ENCODE measurements at places on chromosomes 2 and 18.

- DNase-seq = no peak
Observed at GRCh38 chr18:48022531-48023329, 92.3 kb upstream of the SMAD2 start.

DNA sequence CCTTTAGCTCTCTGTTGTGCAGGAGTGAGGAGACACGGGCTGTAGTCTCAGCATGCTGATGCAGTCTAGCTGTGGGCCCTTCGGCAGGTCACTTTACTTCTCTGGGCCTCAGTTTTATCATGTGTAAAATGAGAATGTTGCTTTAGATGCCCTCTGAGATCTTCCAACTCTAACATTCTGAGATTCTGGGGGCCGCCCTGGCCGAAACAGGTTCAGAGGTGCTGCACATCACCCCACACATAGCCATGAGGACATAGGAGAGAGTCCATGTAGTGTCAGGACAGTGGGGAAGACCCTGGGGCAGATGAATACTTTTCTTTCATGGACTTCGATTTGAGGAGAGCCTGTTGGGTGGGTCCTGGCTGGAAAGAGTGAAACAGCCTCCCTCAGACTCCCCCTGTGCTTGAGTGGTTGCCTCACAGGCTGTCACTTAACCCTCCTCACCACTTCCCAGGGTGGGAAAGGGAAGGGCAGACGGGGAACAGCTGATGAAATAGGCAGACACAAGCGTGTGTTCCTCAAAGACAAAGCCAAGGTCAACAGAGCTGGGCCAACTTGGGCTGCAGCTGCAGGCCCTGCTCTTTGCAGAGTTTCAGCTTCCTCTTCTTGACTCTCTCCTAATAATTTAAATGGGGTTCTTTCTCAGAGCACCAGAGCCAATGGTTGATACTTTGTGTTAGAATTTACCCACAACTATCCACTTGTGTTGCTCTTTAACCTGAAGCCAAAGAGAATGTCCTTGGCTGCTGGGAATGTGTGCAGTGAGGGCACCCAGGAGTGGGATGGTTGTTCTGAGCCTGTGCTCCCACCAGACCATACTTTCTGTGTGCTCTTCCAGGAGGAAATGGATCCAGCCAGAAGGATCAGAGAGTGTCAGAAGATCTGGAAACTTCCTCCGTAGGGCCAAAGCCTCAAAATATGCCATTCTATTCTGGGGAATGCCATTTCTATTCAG, 14.7 kb upstream of the MRPL33 start:
- DNase-seq = no peak

DNA sequence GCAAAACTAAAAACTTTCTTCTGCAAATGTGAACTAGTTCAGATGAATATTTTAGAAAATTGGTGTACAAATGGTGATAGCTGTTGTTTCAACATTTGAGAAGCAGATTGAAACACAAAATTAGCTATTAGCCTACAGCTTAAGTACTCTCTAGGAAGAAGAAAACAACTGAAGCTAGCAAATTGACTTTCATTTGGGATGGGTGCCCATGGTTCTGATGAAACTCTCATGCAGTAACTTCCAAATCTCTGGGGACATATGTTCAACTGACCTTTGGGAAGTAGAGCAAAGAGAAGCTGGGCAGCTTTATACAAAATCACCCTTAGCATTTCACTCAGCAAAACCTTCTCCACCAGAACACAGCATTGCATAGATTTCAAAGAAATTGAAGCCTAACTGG, 119.0 kb downstream of the GALNT13 start:
- DNase-seq = no peak

DNA sequence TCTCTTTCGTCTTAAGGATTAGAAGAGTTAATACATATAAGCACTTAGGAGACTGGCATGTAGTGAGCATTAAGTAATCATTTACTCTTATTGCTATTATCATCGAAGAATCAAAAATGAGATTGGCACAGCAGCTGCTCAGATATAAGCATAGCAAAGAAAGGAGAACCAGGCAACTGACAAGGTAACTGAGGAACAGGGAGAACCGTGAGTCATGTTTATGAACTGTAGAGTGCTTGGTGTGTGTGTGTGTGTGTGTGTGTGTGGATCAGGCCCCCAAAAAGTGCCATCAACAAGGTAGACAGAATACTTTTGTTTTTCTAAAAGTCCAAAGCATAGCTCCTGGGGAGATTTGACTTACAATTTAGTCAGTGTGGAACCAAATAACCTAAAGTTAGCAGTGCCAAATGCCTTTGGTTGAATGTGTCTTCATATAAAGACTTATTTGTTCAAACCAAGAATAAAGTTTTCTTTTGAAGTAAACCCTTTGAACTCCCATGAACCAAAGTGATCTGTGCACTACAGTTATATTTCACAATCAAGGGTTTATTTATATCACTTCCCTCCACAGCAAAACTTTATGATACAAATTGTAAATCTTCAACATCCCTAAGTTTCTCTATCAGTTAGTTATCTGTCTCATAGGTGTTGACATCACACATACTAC, 660.6 kb downstream of the NYAP2 start:
- no peak for DNase-seq

DNA sequence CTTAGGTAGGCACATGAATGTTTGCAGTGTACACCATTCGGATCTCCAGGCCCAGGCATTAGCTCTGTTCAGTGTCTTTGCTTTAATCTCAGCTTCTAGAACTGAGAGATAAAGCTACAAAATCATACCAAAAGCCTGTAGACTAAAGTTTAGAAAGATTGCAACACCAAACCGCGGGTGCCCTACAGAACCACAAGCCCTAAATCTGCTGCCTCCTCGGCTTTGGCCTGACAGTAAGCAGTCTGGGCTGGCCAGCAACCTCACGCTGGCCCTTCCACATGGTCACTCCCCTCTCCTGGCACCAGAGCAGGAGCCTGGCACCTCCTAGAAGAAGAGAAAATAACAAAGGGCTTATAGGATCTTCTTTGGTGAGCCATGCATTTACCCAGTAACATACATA, 8.9 kb upstream of the OSR1 start:
- no peak for DNase-seq

DNA sequence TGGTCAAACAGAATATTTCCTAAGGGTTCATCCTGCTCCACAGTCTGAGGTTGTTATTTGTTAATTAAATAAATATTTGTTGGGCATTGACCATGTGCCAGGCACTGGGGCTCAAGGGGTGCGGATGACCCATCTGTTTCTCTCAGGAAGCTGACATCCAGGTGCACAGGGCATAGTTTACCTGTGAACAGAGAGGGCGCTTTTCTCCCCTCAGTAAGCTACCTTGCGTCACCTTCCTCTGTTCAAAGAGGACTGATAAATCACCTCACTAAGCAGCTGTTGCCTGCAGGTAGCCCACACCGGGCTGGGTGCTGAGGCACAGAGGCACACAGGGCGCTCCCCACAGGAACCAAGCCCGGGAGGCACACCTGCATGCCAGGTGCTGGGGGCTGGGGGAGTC, 41.6 kb downstream of the SH3RF3 start:
- DNase-seq = no peak

- DNase-seq = no peak
Observed at GRCh38 chr2:24304098-24304497, 56.2 kb downstream of the ITSN2 start.

DNA sequence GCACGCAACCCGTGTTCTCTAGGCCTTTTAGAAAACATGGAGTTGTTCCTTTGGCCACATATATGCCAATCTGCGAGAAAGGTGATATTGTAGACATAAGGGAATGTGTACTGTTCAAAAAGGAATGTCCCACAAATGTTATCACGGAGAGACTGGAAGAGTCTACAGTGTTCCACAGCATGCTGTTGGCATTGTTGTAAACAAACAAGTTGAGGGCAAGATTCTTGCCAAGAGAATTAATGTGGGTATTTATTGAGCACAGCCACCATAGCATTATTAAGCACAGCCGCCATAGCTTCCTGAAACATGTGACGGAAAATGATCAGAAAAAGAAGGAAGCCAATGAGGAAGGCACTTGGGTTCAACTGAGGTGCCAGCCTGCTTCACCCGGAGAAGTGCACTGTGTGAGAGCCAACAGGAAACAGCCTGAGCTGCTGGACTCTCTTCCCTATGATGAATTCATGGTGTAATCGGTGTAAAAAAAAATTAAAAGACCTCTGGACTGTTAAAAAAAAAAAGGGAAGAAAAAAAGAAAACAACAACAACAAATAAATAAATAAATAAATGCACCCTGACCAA, 29.0 kb upstream of the REL start:
- DNase-seq = no peak

GRCh38 chr2:96638144-96639121, at the start of gene KANSL3:
KANSL3 (minus strand) TSS chr2:96638312; CDS start chr2:96637135, 1,177 bp downstream.
- peak; percentile 83 for DNase-seq

- no peak for DNase-seq
Observed at GRCh38 chr2:96330407-96330806, 5.2 kb upstream of the NCAPH start.

GRCh38 chr2:107325981-107326786, 440.2 kb upstream of the ST6GAL2 start:
- no peak for DNase-seq

DNA sequence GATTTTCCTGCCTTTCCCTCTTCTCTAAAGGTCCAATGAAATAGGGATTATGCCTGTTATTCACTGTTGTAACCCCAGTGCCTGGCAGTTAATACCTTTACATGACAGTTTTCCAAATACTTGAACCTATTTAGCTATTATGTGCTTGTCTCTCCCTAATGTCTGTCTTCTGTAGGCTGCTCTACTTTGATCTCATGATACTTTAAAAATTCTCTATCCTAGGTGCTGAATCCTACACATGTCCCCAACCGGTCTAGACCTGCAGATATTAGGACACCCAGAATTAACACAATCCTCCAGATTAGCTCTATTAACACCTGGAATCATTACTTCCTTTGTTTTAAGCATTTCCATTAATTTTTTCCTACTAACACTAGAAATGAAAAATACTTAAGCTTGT, 7.3 kb downstream of the CEBPZ start:
- DNase-seq = no peak

GRCh38 chr2:101147971-101148370, 3.2 kb downstream of the TBC1D8 start:
- no peak for DNase-seq

DNA sequence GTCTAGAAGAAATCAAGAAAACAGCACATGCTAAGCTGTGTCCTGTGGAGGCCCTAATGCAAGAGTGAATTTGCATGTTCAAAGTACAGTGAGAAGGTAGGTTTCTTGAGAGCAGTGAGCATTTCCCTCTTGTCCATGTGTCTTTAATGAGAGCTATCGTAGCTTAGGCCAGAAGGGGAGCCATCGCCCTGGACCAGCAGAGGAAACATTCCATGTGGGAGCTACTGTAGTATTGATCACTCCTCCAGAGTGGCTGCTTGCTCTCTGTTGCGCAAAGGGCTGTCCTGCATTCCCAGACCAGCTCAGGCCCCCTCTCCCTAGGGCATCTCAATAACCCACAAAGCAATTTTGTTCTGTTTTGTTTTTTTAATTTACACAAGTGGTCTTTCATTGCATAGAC, 950.1 kb downstream of the CNTNAP5 start:
- DNase-seq = no peak

- no peak for DNase-seq
Observed at GRCh38 chr2:53220969-53221368, 546.6 kb upstream of the CHAC2 start.

DNA sequence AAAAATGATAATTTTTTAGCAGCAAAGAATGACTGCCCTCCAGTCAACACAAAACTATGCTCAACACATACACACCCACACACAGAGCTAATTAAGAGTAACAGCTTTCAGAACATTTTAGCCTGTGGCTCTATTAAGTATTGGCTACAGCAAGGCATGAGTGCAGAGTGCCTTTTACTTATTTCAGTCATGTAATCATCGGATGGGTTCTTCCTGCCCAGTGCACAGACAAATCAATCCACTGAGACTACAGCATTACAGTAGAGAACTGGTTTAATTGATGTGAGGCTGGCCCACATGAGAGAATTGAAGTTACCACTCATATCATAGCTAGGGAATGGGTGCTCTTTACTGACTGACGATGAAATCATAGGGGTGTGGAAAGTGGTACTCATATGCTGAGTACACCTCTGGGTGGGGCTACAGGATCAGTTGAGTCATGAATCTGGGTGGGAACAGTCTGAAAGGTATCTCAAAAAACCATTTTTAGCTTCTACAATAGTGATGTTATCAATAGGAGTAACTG, 241.0 kb downstream of the FSIP2 start:
- no peak for DNase-seq

GRCh38 chr2:99861376-99861760, 281.0 kb downstream of the AFF3 start:
- no peak for DNase-seq

DNA sequence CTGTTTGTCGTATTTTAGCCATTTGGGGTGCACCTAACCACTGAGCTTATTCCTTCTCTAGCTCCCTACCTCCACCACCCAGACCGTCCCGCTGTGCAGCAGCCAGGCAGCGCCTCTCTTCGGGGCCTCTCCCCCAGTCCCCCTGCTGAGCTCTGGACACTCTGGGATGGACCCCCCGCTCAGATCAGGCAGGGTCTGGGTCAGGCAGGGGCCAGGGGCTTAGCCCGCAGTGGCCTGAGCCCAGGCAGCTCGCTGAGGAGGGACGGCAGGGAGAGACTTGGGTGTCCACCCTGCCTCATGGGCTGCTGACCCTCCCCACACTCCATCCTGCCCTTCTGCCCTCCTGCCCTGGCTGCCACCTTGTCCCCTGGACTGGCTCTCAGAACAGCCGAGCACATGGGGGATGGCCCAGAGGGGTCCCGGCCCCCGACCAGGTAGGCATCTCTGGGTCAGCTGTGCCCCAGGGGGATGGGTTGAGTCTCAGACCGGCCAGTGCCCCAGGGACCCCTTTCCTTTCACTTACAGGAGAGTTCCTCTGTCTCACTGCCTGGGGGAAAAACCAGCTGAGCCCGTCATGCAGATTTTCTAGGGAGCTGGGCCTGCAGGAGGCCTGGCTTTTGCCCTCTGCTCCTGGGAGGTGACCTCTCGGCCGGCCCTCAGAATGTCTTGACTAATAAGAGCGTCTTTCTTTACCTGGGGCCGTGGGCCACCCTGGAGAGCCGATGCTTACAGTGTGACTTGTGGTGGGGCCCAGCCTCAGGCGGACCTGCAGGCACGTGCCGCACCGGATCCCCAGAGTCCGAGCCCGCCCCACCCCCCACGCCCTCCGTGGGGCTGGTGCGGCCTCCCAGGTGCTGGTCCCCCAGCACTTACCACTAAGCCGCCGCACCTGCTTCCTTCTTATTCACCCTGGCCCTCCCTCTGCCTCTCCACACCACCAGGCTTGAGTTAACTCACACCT, 22.8 kb upstream of the PXDN start:
- DNase-seq = no peak

GRCh38 chr2:219645631-219646527, 18.4 kb downstream of the SLC4A3 start:
- DNase-seq = no peak

DNA sequence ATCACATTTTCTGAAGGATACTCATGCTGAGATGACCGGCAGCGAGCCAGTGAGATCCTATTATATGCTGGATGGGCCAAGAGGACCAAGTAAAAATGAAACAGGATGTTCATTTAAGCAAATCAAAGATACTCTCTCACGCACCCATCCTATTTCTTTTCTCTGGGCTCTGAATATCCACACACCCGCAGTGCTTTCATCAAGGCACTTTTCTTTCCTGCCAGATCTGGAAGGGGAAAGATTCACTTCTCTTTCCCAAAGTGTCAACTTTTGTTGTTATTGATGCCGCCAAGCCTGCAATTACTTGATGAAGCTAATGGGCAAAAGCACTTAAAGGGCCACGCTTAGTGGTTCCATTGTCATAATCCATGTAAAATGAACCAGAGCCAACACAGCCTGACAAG, 191.9 kb upstream of the CHAC2 start:
- no peak for DNase-seq
